ENCODE measurements at places on chromosomes 13 and 19.

DNA sequence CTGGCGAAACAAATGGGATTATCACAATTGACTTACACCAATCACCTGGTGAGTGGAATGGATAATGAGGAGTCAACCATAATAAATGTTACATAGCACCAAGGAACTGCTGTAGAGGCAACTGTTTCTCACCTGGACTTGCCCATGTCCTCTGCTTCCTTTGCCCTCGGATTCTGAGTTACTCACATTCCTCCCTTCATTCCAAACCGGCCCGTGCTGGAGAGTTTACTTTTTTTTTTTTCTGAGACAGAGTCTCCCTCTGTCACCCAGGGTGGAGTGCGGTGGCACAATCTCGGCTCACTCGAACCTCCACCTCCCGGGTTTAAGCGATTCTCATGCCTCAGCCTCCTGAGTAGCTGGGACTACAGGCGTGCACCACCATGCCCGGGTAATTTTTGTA, 41.5 kb upstream of the TSC22D1 start:
- DNase-seq, result no peak

GRCh38 chr19:58477871-58478270, 1.7 kb downstream of the ZNF446 start:
- no peak for DNase-seq

DNA sequence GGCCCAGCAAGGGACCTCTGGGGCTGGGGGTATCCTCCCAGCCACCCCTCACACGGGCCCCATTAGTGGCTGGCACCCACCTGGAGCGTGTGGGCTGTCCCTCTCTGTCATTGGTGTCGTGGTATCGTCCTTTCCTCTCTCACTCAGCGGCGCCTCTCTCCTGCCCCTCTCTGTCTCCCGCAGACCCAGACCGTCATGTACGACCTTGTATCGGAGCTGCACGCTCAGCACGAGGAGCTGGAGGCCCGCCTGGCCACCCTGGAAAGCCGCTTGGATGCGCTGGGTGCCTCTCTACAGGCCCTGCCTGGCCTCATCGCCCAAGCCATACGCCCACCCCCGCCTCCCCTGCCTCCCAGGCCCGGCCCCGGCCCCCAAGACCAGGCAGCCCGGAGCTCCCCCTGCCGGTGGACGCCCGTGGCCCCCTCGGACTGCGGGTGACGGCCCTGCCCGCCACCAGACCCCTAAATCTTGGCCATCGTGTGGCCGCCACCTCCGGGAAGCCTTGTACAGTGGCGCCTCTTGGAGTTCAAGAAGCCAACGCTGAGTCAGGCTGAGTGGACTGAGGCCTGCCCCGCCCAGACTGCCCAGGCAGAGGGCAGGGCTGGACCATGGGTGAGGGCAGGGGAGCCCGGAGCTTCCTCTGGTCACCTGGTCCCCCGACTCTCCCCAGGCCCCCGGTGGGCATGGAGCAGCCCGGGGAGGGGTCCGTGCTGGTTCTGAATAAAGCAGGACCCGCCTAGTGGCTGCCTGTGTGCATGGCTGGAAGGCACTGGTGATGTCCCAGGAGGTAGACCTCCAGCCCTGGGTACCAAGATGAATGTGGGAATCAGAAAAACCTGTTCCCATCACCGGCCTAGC, 9.8 kb upstream of the ARRDC2 start:
- DNase-seq, result no peak

DNA sequence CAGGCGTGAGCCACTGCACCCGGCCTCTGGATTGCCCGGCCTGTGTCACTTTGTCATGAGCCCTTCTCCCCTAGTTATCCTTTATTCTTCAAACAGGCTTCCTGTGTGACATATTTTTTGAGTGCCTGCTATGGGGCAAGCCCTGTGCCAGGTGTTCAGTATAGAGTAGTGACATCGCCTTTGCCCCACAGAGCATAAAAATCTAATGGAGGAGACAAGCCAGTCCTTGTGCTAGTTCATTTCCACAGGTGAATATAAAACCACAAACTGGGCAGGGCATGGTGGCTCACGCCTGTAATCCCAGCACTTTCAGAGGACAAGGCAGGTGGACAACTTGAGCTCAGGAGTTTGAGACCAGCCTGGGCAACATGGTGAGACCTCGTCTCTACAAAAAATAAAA, 43.2 kb downstream of the BBC3 start:
- no peak for DNase-seq

DNA sequence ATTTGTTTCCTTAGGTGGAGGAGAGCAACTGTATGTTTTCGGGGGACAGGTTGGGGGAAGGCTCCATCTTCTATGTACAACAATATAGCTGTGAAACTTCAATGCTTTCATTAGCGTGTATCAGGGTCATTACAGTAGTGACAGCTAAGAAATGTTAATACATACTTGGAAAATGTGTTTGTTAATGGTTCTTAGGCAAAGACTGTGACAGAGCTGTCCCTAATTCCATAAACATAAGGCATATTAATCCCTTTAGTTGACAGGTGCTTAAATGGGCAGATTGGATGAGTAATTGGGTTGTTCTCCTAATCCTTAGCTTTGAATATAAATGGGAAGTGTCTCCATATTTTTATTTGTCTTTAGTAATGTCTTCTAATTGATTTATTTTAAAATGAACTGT, 313.7 kb downstream of the HS6ST3 start:
- no peak for DNase-seq

DNA sequence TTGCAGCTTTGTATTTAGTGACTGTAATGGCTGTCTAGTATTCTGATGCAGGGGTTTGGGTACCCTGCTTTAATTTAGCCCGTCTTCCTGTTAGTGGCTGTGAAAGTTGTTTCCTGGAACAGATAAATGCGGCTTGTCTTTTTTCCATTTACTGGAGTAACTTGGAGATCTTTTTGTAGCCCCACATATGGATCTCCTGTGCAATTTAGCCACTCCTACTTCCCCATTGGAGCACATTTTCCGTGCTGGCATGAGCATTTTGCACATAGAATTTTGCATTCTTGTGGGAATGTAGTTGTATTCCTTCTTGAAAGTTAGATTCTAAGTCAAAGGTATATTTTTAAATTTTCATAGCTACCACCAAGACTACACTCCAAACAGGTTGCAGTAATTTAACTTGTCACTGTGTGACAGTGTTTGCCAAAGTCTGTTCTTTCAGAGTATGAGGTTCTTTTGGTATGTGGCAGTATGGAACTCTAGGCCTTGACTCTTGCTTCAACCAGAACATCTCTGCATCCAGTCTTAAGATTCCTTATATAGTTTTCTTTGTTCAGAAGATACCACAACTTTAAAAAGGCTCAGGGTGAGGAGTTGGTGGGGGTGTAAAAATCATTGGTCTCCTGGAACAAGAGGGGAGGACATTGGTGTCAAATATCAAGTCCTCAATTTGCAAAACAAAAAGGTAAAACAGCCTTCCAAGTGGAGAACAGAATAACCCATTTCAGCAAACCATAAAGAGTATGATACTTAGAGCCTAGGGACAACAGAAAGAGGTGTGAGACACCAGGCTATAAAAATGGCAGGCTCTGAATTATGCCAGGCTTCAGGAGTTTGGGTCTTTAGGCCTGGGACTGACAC, 21.1 kb upstream of the CCDC97 start:
- DNase-seq, result no peak

GRCh38 chr19:38727306-38727867, 16.9 kb downstream of the CAPN12 start:
- no peak for DNase-seq

Data from stimulated activated CD8-positive, alpha-beta memory T cell treated with anti-CD3 and anti-CD28 coated beads, Interleukin-4, amount 100 ng/mL, for 24 hours (primary cell).